ENCODE measurements at places on chromosomes 11 and 22.

DNA sequence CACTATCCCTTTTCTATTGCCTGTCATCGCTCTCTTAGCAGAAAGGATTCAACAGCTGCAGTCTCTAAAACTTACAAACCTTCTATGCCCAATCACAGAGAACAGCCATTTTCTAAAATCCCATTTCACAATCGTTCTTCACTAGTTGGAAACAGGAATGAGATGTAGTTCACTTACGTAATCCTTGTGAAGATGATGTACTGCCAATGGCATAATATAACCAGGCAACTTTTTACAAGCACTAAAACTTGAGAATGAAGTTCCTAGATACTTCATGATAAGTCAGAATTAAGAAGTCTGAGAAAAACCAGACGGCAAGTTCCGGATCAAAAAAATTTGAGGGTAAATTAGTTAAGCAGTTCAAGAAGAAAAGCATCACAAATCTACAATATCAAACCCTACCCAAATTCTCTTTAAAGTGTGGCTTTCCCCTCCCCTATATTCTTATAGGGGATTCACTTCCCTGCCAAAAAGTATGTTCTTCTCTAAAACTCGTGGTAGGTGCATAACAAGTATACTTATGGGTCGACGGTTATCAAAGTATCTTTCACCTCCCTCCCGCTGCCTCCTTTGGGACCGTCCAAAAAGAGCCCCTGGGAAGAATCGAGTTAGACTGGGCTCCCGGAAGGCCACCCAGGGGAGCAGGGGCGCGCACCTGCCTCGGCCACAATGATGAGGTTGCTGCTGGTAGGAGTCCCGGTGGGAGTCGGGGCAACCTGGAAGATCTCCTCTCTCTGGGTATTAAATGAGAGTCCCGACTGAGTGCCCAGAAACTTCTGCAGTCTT, 666 bp downstream of the MSANTD4 start:
- DNase-seq = no peak

DNA sequence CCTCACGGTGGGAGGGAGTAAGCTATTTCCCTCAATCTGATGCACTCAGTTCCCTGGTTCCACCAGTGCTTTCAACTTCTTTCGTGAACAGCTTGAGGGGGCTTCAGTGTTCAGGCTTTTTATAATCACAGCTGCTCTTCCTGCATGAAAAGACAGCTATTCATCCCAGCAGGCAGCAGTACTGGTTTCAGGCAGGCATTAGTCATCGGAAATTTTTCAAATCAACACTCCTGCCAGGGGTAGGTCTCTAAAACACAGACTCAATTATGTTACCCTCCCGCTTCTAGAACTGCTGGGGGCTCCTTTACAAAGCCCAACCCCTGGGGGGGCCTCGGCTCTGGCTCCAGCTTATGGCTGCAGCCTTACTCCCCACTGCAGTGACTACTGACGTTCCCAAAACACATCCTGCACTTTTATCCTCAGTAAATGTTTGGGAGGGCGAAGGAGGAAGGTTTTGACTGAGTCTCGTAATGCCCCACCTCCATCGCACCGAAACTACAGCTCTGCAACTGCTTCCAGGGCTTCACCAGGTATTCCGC, 5.8 kb downstream of the POLDIP3 start:
- DNase-seq = no peak

DNA sequence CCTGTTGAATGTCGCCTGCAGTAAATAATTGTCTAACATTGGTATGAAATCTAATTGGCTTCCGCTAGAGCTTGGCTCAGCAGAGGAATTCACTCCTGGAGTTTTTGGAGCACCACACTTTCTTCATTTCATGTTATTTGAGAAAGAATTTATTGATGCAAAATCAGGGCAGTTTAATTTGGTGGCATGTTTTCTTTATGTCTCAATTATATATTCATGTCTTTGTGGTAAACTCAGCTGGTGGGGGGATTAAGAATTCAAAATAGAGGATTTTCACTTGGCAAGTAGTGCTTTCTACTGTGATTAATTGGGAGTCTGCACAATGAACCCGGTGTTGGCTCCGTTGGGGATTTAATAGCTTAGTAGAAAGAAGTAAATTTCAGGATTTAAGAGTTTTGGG, 784.4 kb downstream of the NTM start:
- no peak for DNase-seq

DNA sequence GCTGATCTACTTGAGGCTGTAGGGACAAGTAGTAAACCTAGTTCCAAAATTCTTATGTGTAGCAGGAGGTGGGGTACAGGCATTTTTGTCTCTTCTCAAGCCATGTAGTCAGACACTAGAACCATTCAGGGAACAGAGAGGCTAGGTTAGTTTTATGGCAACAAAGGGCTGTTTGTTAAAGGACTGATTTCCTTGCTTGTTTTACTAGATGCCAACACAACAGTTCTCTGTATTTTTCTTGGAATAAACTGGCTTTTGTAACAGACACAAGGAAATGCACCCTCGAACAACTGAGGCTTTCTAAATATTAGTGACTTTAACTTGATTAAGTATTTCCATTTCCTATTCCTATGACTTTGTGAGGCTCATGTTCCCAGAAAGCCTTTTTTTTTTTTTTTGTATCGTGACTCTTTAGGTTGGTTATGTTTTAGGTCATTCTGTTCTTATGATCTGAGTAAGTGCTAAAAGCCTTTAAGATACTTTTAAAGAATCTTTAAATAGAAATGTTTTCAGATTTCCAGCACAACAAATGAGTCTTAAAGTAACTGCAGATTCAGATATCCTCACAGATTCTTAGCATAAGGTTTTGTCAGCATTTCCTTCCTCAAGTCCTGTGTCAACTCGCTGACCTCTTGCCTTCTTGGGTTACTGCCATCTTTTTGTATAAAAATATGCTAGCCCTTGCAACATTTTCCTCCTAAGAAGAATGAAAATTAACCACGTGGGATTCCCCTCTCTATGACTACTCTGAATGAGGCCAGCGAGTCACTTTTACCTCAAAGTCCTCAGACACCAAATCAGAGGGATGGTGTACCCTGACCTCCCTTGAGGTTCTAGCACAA, 92.5 kb downstream of the CCDC83 start:
- DNase-seq = peak; percentile 8

DNA sequence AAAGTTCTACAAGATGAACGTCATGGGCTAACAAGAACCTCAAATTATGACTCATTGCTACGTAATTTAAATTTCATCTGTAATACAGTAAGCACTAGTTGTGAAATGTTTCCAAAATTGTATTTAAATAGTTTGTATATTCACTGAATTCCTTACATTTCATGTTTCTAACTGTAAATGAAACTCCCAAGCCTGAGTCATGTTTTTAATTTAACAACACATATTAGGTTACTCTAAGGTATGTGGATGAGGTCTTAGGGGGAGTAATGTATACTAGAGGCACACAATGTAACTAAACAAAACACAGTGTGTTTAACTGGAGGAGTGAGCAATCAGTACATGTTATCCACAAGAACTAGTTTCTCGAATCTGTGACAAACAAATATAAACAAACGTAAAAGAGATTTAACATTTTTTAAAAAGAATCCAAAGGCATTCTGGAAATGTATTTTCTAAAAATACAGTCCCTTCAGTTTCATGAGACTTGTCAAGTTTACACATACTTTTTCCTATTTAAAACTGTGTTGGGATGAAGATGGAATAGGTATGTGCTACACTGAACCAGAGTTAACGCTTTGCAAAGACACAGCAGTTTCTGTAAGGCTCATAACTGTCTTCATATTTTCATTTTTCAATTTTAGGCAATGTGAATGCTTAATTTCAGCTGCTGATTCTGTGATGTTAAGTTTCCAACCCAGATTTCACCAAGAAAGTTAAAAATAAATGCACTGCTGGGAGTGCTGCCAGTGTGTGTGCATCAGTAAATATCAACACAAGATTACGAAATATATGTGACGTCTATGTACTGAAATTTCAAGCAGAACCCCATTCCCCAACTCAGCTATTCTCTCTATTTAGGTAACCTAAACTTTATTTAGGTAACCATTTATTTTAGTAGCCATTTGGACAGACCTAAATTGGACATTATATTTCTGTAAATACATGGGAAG, 52.6 kb downstream of the PITPNB start:
- DNase-seq = peak; percentile 48

GRCh38 chr11:62054484-62055121, 69.2 kb upstream of the INCENP start:
- no peak for DNase-seq

GRCh38 chr22:21628386-21629254, 1.2 kb downstream of the YDJC start:
- DNase-seq = no peak

- DNase-seq = no peak
Measured at GRCh38 chr22:26325641-26326040, 103.4 kb upstream of the ASPHD2 start.

- DNase-seq = no peak
Measured at GRCh38 chr11:106524436-106524835, 447.0 kb downstream of the AASDHPPT start.
